ENCODE measurements at places on chromosomes 12 and 14.

GRCh38 chr14:29463727-29464395 is 463.8 kb downstream of the PRKD1 start:
- DNase-seq = no peak

GRCh38 chr12:130633771-130634170 is 82.3 kb downstream of the RIMBP2 start:
- DNase-seq = peak; percentile 98

DNA sequence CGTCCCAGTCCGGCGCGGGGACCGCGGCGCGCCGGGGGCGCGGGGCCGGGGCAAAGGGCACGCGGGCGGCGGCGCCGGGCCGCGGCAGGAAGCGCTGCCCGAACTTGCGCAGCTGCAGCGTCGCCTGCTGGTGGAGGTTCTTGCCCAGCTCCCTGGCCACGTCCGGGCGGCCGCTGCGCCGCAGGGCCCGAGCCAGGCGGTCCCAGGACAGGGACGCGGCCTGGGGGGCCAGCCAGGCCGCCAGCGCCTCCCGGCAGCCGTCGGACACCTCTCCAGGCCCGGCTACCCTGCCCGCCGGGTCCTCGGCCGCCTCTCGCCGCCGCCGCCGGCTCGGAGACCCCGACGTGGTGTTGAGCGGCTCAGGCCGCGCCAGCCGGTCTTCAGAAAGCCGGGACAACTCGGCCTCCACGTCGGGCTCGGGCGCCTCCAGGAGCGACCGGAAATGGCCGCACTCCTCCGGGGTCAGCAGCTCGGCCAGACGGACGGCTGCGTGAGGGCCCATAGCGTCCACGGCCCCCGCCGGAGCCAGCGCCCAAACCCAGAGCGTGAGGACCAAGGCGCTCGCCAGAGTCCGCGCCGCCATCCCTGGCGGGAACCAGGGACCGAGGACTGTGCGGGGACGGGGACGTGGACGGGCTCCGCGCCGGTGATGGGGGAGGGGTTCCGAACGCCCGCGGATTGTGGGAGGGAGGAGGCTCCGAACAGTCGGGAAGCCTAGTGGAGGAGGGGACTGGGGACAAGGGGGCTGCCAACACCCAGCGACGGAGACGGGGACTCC is 34.0 kb downstream of the FIGNL2 start:
- DNase-seq = peak; percentile 65

- DNase-seq = no peak
Observed at GRCh38 chr12:10031321-10031720, 839 bp downstream of the CLEC9A start.

DNA sequence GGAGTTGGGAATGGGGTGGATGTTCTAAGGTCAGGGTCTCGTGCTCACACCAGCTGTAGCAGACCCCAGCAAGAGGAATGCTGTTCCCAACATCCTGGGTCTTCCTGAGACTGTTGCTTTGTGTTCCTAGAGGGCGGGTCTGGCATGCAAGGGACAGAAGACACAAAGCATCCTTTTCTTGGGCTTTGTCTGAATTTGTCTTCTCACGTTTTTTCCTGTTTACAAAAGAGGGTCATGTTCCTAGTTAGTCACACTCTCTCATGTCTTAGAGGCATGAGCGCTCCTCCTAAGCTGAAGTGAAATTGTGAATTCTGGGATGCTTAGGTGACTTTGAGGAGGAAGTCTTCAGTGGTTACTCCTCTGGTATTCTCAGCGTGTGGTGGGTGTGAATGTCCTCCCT is 9.6 kb upstream of the TAMALIN start:
- no peak for DNase-seq

- no peak for DNase-seq
Observed at GRCh38 chr12:130281153-130281799, 56.4 kb upstream of the PIWIL1 start.

GRCh38 chr14:68952531-68953195 is 26.4 kb downstream of the ACTN1 start:
- DNase-seq = no peak
